ENCODE measurements at places on chromosomes 3 and 15. TPM values are rescaled to one million over a fixed set of nuclear protein-coding genes. Genes with fewer than 3 reads are reported as not detected.

DNA sequence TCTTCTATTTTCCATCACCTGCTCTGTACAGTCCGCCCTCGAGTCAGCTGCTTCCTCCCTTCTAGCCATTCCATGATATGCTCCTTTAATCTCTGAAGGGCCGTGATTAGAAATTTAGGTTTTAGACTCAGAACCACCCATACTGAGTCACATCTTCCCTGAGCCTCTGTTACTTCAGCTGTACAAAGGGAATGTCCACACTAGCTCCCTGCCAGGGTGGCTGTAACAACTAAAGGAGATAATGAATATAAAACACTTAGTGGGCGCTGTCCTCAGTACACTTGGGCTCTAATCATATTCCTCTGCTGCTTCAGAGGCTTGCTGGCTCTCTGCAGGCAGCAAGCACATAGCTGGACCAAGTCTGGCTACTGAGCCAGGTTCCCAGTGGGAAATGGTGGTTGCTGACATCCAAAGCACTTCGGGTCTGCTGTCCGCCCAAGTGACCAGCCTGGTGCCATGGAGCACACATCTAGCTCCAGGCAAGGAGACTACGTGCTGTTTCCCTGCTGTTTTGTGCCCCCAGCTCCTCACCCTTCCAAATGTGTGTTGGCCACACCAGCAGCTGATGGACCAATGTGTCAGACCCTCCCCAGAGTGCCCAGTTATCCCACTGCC is 901 bp upstream of the CHST14 start:
- peak overlapping the region; percentile 62 for H3K4me3 ChIP-seq
- peak overlapping the region; percentile 38 for H3K27ac ChIP-seq
- H3K4me1 ChIP-seq, result peaks cover 20% of the 10 kb centered on the region
- H3K36me3 ChIP-seq, result peaks cover 6% of the 10 kb centered on the region

The CDCP1 gene
- total RNA-seq, result 124 TPM

The HLTF gene
- 43.3 TPM for total RNA-seq

DNA sequence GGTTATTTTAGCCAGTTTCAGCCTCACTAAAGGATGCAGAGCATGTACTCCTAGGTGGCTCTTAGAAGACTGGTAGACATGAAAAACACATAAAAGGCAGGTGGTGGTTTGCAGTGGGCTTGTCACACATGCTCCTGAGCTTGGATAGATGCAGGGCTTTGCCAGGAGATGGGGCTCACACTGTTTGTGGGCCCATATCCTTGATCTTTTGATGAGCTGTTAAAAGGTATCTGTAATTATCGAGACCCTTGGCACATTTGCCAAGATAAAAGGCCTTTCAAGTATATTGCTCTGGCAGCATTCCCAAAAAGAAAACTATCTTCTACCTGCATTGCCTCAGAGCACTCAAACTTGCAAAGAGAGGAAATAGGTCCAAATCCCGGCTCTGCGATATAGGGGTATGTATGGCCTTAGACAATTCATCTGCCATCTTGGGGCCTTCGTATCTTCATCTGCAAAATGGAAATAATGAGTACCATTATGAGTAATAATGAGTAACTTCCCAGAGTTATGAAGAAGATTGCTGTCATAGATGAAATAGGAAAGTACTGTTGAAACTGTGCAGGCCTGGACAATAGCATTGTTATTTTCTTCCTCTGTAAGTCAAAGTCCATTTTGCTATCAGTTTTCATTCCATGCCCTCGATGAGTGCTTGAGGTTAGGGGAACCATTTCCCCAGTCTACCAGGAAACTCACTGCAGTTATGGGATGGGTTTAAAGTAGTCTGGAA is 172.7 kb downstream of the SYNPR start:
- no peaks in the 10 kb centered on the region for H3K36me3 ChIP-seq
- no peak overlapping the region for H3K27ac ChIP-seq
- no peaks in the 10 kb centered on the region for H3K4me1 ChIP-seq
- DNase-seq, result peak; percentile 5
- H3K4me3 ChIP-seq, result no peak overlapping the region
- H3K27me3 ChIP-seq, result no peaks in the 10 kb centered on the region

The TMEM212 gene
- total RNA-seq, result not detected

The CGNL1 gene
- total RNA-seq, result 0.86 TPM

The ACTRT3 gene
- total RNA-seq, result 4.1 TPM

DNA sequence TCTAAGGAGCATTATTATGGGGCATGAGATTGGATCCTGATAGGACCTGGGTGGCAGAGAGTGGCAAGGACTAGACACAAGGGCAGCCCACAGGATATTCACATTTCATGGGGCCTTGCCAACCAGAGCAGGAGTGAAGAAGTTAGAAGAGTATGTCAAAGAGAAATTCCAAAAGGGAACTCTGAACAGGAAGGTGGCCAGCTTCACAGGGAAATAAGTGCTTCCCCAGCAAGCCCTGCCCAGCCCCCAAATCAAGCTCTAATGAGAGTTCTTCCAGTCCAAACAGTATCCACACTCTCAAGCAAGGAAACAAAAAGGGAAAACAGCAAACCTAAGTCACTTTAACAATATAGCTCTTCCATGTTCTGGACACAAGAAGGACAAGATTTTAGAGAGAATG is 130.2 kb upstream of the COL8A1 start:
- no peak overlapping the region for H3K27ac ChIP-seq
- peaks cover 4% of the 10 kb centered on the region for H3K4me1 ChIP-seq
- no peak for DNase-seq
- H3K27me3 ChIP-seq, result no peaks in the 10 kb centered on the region

DNA sequence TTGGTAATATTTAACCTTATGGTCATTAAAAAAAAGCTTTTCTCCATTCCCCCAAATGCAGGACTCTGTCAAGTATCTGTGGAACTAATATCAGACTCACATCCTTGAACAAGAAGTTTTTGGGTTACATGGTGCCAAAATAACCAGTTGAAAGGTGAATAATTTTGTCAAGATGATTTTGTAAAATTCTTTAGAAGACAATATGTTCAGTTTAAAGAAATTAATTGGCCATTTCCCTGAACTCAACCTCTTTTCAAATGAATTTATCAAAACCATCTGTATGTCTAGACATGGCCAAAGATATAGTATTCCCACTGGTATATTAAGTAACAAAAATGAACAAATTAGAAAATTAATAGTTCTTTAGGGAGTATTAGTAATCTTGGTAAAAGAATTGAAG is 280.5 kb downstream of the MBNL1 start:
- no peak for DNase-seq
- H3K27ac ChIP-seq, result no peak overlapping the region
- H3K4me3 ChIP-seq, result no peak overlapping the region
- no peaks in the 10 kb centered on the region for H3K36me3 ChIP-seq
- peaks cover 34% of the 10 kb centered on the region for H3K27me3 ChIP-seq

DNA sequence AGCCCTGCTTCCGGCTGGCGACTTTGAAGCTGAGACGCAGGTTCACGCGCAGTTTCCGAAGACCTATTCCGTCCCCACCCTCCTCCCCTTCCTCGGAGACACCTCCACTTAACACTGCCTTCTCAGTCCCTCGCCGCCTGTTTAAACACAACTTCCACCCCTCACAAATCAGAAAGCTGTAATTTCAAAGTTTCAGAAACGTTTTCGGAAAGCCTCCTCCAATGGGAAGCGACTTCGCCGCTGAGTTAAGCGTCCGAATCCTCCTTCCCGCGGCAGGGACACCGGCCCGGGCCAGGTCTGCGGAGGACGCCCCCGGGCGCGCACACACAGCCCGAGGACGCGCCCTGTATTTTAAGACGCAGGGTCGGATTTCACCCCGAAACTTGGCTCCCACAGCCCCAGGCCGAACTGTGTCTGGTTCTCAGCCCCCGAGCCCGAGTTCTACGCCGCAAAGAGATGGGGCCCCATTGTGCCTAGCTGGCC is 559 bp upstream of the LRRN1 start:
- H3K27ac ChIP-seq, result no peak overlapping the region
- H3K4me3 ChIP-seq, result no peak overlapping the region
- no peaks in the 10 kb centered on the region for H3K36me3 ChIP-seq
- H3K4me1 ChIP-seq, result no peaks in the 10 kb centered on the region
- DNase-seq, result no peak

- H3K27me3 ChIP-seq, result no peaks in the 10 kb centered on the region
- H3K27ac ChIP-seq, result no peak overlapping the region
- no peak for DNase-seq
- no peak overlapping the region for H3K4me3 ChIP-seq
These were observed 4.0 kb downstream of the SEC61A1 start for GRCh38 chr3:128056258-128056657.

The CYP1A1 gene
- total RNA-seq, result 2.3 TPM

The GFM1 gene
- 53.0 TPM for total RNA-seq

- no peaks in the 10 kb centered on the region for H3K36me3 ChIP-seq
- no peak overlapping the region for H3K4me3 ChIP-seq
- DNase-seq, result peak; percentile 76
These were observed 74.9 kb upstream of the ZBED2 start for GRCh38 chr3:111669926-111670630.

The SSUH2 gene
- total RNA-seq, result not detected

The FMN1 gene
- 2.9 TPM for total RNA-seq

The ZBBX gene
- total RNA-seq, result 1.0 TPM

The SCG5 gene
- 1.6 TPM for total RNA-seq

GRCh38 chr3:18258492-18258891 is 166.6 kb downstream of the SATB1 start:
- no peak overlapping the region for H3K4me3 ChIP-seq
- no peak for DNase-seq
- no peaks in the 10 kb centered on the region for H3K27me3 ChIP-seq
- H3K27ac ChIP-seq, result no peak overlapping the region
- no peaks in the 10 kb centered on the region for H3K4me1 ChIP-seq
- no peaks in the 10 kb centered on the region for H3K36me3 ChIP-seq

GRCh38 chr3:149726716-149727407 is 25.4 kb downstream of the COMMD2 start:
- no peaks in the 10 kb centered on the region for H3K4me1 ChIP-seq
- peak; percentile 19 for DNase-seq
- H3K27ac ChIP-seq, result no peak overlapping the region
- no peaks in the 10 kb centered on the region for H3K27me3 ChIP-seq

The ITIH1 gene
- not detected for total RNA-seq

- H3K27me3 ChIP-seq, result no peaks in the 10 kb centered on the region
- no peaks in the 10 kb centered on the region for H3K36me3 ChIP-seq
- no peak for DNase-seq
- H3K4me3 ChIP-seq, result no peak overlapping the region
- peaks cover 12% of the 10 kb centered on the region for H3K4me1 ChIP-seq
- no peak overlapping the region for H3K27ac ChIP-seq
These were observed 65.2 kb downstream of the EIF4E3 start for GRCh38 chr3:71659864-71660591.

DNA sequence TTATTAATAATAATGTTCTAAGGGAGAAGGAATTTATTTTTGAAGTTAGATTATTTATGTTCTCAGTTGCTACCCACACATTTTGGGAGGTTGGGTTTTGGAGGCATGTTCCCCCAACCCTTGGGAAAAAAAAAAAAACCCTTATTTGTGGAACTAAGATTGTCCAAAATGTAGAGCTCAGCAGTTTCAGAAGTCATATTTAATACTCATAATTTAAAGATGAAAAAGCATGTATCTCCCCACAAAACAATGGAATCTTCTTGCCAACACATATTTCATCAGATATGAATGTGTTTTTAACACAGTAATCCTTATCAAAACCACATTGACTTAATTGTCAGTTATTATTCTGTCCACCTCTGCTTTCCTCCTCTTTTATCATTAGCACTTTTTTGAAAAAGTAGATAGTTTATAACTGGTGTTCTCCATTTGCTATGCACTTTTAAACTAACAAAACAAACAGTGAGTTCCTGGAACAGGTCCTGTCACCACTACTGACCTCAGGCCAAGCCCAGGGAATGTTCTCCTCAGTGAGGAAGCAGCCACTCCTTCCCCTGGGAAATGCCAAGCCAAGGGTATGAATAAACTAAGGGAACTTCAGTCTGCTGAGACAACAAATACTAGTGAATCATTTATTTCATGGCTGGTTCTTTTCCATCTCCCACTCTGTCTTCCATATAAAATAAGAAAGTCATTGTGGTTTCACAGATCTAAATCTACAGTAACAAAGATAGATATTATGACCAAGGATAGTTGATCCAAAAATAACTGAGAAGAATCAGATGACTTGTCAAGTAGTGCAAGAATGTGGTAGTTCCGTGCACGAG is 414.4 kb upstream of the ALCAM start:
- DNase-seq, result peak; percentile 94
- no peaks in the 10 kb centered on the region for H3K36me3 ChIP-seq
- H3K27me3 ChIP-seq, result no peaks in the 10 kb centered on the region
- H3K27ac ChIP-seq, result peak overlapping the region; percentile 92

The CLEC3B gene
- total RNA-seq, result not detected

DNA sequence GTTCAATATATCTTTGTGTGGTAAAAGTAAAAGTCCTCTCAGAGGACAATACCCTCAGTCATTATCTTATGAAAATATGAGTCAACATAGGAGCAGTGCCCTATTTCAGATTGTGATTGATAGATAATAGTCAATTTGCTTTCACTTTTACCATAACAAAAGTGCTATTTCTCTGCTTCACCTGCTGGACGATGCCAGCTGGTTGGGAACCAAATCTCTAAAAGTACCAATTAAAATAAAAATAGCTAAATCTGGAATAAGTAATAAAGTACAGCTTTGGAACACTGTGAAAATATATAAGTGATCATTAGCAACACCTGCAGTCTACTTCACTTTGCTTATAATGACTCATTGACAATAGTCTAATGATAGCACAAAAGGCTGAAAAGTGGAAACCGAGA is 390.3 kb upstream of the AGTR1 start:
- H3K4me3 ChIP-seq, result no peak overlapping the region
- H3K36me3 ChIP-seq, result no peaks in the 10 kb centered on the region
- no peak overlapping the region for H3K27ac ChIP-seq
- H3K27me3 ChIP-seq, result no peaks in the 10 kb centered on the region

DNA sequence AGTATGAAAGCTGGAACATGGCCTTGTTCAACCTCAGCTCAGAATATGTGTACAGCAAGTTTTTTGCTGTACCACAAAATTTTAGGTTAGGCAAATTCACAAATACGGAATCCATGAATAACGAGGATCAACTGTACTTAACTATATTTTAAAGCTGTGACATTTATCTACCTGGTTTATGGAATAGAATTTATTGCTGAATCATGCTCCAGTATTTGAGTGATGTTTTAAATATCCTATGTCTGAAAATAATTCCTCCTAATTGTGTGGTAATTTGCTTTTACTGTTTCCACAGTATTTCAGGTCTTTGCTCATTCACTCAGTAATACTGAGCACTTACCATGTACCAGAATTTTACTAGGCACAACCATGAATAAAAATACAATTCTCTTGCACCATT is 29.5 kb downstream of the SEC62 start:
- peaks cover 22% of the 10 kb centered on the region for H3K36me3 ChIP-seq
- no peak overlapping the region for H3K27ac ChIP-seq
- H3K27me3 ChIP-seq, result no peaks in the 10 kb centered on the region
- no peaks in the 10 kb centered on the region for H3K4me1 ChIP-seq
- no peak overlapping the region for H3K4me3 ChIP-seq

GRCh38 chr3:73326396-73326795 is 264.9 kb downstream of the EBLN2 start:
- no peaks in the 10 kb centered on the region for H3K27me3 ChIP-seq
- H3K27ac ChIP-seq, result no peak overlapping the region
- H3K4me1 ChIP-seq, result no peaks in the 10 kb centered on the region
- DNase-seq, result no peak
- H3K4me3 ChIP-seq, result no peak overlapping the region

- H3K4me1 ChIP-seq, result peaks cover 16% of the 10 kb centered on the region
- no peaks in the 10 kb centered on the region for H3K36me3 ChIP-seq
- DNase-seq, result no peak
- no peak overlapping the region for H3K4me3 ChIP-seq
These were observed 8.4 kb upstream of the EHD4 start for GRCh38 chr15:41980654-41981323.

- no peaks in the 10 kb centered on the region for H3K4me1 ChIP-seq
- H3K36me3 ChIP-seq, result no peaks in the 10 kb centered on the region
- no peaks in the 10 kb centered on the region for H3K27me3 ChIP-seq
- H3K27ac ChIP-seq, result no peak overlapping the region
- H3K4me3 ChIP-seq, result no peak overlapping the region
These were observed 117.8 kb downstream of the WNT5A start for GRCh38 chr3:55369141-55369847.
